ENCODE measurements at places on chromosomes 6 and 20.

DNA sequence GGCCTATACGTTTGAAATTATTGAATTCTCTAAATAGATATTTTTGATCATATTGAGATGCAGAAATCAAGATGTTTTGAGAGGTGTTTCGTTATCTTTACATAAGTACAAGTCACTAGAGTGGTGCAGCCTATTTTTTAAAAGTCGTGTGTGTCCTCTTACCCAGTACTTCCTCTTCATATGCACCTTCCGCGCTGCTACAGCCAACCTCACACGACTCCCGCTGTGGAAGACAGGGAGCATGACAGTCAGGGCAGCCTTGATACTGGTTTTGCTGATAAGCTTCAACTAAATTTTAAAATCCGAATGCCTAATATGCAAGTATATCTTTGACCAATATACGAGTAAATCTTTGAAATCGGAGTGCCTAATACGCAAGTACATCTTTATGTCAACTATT, 16.3 kb downstream of the ROS1 start:
- no peak for DNase-seq

DNA sequence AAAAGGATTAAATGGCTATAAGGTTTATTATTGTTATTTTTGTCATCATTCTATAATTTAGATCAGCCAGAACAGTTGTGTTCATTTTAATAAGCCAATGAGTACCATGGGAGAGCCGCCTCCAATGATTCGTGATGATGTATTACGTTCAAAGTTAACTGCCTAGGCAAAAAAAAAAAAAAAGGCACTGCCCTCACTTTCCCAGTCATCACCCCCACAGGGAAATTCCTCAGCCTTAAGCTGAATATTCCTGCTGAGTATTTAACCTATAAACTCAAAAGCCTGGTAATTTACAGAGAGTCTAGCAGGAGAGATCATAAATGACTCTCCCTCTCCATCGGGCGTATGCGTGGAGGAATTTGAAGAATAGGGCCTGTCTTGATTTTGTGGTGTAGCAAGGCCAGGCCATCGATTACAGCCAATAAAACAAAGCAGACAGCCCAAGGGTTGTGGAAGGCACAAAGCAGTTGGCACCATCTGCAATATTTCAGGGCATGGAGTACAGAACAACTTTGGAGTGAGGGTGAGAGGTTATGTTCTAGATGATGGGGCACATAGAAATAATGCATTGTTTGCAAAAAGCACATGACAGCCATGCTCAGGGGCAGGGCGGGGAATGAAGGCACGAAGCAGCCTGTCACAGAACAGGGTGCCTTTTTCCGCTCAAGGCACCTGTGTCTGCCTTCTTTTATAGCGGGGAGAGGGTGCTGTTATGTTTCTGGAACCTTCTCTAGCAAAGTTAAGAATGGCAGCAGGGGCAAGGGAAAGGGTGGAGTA, 138.2 kb upstream of the DTNBP1 start:
- no peak for DNase-seq

DNA sequence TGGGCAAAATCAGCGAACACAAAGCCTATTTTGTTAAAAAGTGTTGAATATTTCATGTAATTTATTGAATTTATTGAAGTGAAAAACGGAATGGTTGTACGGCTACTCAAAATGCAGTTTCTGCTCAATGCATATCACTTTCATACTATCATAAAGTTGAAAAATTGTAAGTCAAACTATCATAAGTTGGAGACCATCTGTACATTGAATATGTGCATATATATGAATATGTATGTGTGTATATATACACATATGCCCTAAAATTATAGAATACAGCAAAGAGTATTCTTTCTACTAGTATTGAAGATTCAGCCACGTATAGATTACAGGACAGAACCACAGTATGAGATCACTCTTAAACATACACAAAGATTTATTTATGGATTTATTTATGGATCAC, 499.0 kb upstream of the SULF2 start:
- no peak for DNase-seq

DNA sequence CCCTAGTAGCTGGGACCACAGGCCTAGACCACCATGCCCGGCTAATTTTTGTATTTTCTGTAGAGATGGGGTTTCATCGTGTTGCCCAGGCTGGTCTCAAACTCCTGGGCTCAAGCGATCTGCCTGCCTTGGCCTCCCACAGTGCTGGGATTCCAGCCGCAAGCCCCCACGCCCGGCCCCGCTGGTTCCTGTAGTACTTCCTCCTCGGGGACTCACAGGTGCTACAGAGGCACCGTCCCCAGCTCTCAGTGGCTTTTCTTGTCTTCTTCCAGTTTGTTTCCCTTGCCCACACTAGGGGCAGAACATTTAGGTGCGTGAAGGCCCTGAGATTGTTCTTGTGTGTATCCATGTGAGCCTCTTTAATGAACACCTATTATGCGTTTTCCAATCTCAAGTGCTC, 773 bp upstream of the ZBP1 start:
- no peak for DNase-seq

GRCh38 chr20:47136782-47137181, 219.7 kb downstream of the ZMYND8 start:
- no peak for DNase-seq

DNA sequence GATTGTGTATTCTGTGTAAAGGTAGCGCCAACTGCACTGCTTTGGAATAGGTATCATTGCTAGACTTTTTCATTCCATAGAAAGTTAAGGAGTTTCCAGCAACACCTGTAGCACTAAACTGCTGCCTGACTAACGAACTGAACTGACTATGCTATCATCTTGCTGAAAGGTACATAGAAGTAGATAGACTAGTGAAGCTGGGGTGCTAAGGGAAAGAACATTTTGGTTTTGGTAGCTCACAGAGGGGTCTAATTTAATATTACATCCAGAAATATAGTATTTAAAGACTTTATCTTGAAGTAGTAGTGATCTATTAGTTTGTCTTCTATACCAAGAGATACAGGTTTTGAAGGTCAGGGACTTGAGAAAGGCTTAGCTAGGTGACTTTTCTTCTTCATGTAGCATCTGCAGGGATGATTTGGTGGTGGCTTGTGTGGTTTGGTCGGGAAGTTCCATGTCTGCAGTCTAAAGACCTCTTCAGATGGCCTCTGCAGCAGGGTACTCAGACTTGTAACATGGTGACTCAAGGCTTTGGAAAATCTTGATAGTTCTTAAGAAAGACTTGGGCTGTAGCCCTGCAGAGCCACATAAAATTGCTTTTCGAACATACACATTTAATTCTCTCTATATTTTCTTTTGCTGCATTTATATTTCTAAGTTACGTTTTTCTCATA, 10.2 kb downstream of the SENP6 start:
- DNase-seq, result no peak

DNA sequence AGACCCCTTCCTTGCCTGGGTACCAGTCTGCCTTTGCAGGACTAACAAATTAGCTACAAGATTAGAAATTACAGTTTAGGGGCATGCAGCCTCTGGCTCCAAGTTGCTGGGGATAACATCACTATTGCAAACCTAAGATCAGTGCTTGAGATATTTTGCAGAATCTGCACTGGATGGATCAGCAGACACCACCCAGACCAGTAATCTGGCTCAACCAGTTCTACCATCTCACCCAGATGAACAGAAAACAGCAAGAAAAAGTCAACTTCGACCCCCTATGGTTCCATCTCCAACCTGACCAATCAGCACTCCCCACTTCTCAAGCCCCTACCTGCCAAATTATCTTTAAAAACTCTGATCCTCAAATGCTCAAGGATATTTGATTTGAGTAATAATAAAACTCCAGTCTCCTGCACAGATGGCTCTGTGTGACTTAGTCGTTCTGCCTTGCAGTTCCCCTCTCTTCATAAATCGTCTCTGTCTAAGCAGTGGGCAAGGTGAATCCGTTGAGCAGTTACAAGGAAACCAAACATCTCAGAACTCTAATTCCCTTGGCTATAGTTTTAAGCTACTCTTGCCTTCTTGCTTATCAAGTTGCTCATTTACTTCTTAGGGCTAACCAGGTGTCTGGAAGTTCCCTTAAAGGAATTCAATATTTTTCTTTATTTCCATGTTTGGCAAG, 16.1 kb upstream of the LMBRD1 start:
- no peak for DNase-seq

DNA sequence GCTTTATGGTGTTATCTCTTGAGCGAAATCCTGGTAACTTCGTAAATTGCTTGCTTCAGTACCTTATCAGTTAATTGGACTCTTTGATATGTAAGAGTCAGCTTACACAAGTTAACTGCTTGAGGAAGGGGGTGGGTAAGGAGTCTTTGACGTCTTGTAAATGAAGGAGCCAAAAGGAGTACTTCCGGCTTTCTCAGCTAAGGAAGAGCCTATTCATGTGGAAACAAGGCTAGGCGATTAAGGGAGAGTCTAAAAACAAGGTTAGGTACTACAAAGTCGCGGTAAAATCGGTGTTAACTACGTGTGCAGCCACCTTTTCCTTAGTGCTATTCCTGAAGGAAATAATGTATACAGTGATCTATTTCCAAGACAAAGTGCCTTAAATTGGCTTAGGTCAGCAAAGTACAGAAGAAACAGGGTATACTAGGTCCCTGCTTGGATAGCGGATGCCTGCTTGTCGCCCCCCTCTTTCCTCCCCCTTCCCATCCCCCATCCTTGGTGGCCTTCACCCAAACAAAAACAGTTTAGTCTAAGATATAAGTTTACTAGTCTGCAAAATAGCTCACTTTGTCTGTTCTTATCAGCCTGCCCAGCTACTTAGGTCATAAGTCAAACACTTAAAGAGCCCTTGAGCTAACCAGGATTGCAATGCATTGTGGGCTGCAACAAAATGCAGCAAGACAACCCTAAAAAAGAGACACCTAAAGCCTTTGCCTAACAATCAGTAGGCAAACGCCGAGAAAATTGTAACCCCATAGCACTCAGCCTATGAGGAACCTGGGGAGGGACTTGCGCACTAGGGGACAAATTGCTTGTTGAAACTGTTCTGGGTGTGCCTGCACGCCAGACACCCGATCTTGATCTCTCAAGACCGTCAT, 147.3 kb downstream of the TRIM27 start:
- no peak for DNase-seq

DNA sequence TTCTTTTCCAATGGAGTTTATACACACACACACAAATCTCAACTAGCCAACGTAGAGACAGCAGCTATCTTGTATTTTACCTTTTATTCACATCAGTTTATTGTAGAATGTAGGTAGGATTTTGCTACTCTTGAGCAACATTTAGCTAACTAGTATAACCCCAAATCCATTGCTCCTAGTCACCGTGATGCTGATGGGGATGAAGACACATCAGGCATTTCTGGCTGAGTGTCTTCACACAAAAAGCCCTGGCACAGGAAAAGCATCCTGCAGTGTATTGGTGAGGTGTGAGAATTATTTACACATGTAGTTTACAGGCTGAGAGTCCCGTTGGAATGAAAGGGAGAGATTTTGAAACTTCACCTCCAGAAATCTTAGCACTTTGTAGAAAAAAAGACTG, 65.9 kb upstream of the FBXL4 start:
- DNase-seq, result no peak

- DNase-seq, result no peak
These were observed 39.7 kb upstream of the HDDC2 start for GRCh38 chr6:125341460-125341859.

GRCh38 chr20:39885975-39886649, 802.9 kb downstream of the MAFB start:
- DNase-seq, result no peak

DNA sequence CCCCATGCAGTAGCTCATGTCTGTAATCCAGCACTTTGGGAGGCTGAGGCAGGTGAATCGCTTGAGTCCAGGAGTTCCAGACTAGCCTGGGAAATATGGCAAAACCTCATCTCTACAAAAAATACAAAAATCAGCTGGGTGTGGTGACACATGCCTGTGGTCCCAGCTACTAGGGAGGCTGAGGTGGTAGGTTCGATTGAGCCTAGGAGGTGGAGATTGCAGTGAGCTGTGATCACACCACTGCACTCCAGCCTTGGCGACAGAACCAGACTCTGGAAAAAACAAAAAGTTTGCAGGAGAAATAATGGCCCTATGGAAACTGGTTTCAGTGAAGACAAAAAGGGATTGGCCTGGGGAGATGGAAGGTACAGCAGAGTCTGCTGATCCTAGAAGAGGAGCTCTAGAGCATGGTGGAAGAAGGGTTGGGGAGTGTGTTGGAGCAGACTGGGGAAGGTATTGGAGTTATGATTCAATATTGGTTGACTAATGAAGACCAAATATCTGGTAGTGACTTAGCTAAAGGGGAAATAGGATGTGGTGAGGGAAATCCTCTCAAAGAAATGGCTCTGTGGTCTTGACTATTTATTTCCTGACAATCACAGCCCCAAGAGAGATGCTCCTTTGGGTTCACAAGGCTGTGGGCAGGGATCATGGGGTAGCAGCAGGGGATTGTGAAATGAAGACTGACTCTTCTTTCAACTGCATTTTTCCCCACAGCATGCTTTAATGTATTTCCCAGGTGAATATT, 281.9 kb downstream of the UTRN start:
- DNase-seq, result no peak

DNA sequence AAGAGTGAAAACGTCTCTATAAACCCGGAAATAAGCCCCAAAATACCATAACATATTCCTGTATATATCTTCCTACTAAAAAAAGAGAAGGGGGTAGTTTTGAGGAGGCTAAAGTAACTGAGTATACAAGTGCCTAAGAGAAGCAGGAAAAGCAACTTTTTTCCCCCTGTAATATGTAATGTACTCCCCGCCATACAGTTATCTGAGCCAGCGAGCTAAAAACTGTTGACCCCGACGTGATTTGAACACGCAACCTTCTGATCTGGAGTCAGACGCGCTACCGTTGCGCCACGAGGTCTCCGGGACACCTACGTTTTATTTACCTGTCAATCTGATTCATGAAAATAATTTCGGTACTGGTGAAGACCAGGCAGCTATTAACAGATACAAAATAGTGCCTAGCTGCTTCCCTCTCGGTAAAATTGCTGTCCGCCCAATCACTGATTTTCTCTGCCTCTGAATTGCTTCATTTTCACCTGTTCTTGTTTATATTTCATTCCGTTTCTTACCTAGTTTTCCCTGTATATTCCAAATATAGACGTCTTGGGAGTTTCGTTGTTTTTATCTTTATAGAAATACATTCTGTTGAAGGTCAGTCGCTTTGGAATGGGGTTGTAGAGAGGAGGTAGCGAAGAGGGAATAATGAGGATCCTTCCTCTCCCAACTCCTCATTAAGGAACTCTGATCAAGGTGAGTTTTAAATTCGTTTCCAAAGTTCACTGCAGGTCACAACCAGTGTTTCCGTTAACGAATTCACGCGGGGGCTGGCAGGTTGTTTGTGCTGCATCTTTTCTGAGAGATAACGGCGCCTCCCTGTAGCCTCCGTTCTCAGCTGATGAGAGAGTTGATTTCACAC, 33.6 kb upstream of the BTN3A2 start:
- DNase-seq, result no peak

DNA sequence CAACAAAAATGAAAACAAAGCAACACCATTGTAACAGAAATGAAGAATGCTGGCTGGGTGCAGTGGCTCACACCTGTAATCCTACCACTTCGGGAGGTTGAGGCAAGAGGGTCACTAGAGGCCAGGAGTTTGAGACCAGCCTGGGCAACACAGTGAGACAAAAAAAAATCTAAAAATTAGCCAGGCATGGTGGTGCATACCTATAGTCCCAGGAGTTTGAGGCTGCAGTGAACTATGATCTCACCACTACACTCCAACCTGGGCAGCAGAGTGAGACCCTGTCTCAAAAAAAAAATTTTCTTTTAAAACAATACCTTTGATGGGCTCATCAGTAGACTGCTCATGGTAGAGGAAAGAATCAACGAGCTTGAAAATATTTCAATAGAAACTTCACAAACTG, 18.5 kb downstream of the NINL start:
- DNase-seq, result no peak

GRCh38 chr6:82554666-82555065, 191.0 kb downstream of the TPBG start:
- no peak for DNase-seq

GRCh38 chr20:37463726-37464494, 57.1 kb upstream of the NNAT start:
- DNase-seq, result no peak

GRCh38 chr6:77231438-77232305, 231.6 kb downstream of the HTR1B start:
- no peak for DNase-seq
